GM03348 (cell line): ENCODE measurements at places on chromosomes 16 and 17.
A peak's percentile ranks its signal among the peaks of the same experiment; 100 is the strongest.

- DNase-seq: no peak
Measured at GRCh38 chr17:48726916-48727286, 1.6 kb downstream of the HOXB13 start.

- DNase-seq: no peak
Measured at GRCh38 chr17:44765965-44766364, 7.2 kb downstream of the ADAM11 start.

- DNase-seq: no peak
Measured at GRCh38 chr17:46202424-46202823, 9.2 kb upstream of the KANSL1 start.

DNA sequence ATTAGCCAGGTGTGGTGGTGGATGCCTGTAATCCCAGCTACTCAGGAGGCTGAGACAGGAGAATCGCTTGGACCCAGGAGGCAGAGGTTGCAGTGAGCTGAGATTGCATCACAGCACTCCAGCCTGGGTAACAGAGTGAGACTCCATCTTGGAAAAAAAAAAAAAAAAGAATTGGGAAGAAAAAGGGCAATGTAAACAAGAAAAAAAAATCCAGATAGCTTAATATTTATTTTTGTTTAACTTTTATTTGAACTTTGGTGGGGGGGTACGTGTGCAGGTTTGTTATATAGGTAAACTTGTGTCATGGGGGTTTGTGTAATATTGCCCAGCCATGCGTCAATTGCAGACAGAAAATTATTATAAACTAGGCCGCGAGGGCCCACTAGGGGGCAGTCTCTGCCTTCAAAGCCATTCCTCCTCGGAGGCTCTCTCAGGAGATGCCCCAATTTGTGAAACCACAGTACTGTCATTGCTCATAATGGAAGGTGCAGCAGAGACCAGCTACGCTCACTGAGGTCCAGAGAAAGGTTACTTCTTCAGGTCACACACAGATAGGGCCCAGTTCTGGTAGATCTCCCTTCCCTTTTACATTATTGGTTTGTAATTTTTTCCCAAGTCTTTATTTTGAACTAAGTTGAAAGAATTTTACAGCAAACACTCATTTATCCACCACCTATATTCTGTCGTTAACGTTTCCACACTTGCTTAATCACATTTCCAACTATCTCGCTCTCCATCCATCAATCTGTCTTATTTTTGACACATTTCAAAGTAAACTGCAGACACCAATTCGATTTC lies 206.2 kb downstream of the PRKCB start:
- peak; percentile 87 for DNase-seq

DNA sequence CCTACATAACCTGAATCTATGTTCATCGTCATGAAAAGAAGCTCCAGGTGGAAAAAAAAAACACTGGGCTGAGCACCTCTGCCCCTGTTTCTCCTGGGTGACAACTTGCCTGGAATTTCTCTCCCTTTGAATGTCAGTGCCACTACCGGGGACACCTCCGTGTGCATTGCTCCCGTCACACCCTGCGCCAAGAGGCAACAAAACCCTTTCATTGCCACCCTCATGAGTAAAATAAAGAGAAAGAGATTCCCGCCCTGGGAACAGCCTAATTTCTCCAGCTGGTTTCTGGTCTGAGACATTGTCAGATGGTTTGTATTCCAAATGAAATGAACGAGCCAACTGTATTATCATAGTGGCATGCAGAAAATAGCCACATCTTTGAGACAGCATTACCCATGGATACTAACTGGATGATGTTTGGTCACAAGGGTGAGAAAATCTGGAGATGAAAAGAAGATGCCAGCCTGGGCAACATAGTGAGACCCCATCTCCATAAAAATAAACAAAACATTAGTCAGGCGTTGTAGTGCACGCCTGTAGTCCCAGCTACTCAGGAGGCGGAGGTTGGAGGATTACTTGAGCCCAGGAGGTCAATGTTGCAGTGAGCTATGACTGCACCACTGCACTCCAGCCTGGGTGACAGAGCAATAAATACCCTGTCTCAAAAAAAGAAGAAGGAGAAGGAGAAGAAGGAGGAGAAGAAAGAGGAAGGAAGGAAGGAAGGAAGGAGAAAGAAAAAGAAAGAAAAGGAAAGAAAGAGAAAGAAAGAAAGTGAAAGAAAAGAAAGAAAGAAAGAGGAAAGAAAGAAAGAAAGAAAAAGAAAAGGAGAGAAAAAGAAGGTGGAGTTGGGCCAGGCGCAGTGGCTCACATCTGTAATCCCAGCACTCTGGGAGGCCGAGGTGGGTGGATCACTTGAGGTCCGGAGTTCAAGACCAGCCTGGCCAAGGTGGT lies 42.2 kb upstream of the ADCY9 start:
- no peak for DNase-seq

GRCh38 chr16:85752511-85753420 lies 1.9 kb upstream of the C16orf74 start:
- no peak for DNase-seq

GRCh38 chr17:21462237-21462636 lies 86.1 kb downstream of the KCNJ12 start:
- no peak for DNase-seq
